ENCODE measurements at places on chromosomes 1 and 21.

DNA sequence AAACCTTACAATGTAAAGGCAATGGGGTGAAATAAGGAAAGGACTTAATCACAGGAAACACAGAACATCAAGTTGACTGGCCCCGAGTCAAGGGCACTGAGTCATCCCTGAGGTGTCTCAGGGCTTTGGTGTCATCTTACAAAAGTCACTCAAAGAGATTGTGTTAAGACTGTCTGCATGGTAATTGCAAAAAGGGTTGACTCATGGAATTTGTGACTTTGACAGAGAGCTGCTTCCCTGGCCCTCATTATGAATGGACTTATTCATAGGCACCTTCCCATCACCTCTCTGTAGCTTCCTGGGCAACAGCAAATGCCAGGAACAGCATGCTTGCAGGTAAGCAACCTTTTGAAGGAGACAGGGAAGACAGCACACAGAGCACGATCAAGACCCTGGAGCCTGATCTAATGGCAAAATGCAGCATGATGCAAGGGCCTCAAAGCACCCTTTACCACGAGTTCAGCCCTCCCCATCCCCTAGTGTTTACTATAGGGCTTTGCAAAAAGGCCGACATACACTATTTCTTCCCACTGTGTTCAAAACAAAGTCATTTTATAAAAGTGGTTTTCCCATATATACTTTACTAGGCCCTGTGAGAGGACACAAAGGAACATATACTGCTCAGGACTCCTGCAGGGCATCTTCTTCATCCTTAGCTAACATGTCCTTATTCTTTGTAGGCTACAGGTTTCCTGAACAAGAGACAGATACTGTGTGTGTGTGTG lies 17.1 kb downstream of the ZP4 start:
- DNase-seq, result no peak

GRCh38 chr1:159012495-159012894 lies 2.8 kb downstream of the IFI16 start:
- DNase-seq, result no peak

GRCh38 chr1:29457496-29458368 lies 221.4 kb downstream of the PTPRU start:
- DNase-seq, result no peak

DNA sequence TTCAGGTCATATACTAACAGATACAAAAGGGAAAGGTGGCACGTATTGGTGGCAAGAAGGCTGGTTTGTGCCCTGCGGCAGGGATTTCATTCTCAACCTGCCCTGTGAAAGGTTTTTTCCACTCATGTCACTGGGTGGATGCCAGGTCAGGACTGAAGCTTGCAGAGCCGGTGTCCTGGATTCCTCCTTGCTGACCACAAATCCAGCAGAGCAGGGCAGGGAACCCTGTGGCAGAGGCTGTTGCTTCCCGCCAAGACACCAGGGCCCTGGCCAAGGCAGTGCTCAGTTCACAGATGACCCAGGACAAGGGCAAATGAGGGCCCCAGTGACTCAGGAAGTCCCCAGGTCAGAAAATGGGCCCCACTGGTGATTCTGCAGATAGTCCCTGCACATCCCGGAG lies 16.4 kb downstream of the BSND start:
- DNase-seq, result no peak

DNA sequence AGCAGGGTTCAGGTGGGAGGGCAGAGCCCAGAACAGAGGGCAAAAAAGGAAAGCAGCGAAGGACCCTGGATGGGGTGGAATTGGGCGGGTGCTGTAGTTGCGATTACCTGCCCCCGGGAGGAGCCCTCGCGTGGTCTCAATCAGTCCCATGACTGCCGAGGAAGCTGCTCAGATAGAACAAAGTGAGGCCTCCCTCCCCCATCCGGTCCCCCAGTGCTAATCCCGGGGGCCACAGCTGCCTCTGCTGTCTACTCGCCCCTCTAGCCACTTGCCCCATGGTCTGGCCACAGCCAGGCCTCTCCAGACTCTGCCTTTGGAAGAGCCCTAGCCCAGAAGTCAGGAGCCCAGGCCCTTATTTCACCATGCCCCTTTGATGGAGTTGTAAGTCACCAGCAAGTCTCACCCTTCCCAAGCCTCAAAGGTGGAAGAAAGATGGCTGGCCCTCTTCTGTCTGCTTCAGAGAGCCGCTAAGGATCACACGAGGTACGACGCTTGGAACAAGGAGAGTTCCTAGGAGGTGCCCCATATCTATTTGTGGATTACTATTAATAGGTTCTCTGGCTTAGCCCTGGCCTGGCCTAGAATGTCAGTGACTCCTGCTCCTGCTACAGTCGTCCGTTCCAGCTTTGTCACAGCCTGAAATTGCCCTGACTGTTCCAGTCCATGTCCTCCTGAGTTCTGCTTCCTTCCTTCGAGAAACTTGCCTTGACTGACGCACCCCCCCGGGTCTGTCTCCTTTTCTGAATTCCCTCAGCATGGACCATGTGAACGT lies 16.4 kb downstream of the ECHDC2 start:
- no peak for DNase-seq

- DNase-seq, result peak; percentile 23
Measured at GRCh38 chr1:112674986-112675727, 698 bp downstream of the MOV10 start.
